ENCODE measurements at places on chromosomes 11 and 22. TPM values are rescaled to one million over a fixed set of nuclear protein-coding genes. Genes with fewer than 3 reads are reported as not detected.

- no peak for DNase-seq
Observed at GRCh38 chr11:132911186-132911585, 621.1 kb downstream of the OPCML start.

DNA sequence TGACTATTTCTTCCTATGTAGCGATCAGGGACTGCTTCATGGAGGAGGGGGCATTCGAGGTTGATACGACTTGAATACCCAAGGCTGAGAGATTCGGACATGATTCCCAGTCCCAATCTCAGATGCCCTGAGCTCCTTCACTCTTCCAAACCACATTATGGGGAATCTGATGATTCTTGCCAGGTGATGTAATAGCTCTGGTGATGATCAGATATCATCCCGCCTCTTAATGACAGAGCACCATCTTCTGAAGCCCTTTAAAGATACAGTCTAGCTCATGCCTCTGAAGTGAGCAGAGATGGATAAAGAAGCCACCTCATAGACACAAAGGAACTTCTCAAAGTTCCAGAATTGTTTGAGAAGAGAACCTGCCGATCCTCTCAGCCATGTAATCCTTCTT lies 8.9 kb upstream of the CLMP start:
- no peak for DNase-seq

- DNase-seq = peak; percentile 17
Observed at GRCh38 chr11:15006139-15006759, 34.1 kb upstream of the CALCA start.

Gene SGSM1
- 4.1 TPM for total RNA-seq

Gene LARGE2
- not detected for total RNA-seq

Gene HORMAD2
- total RNA-seq = not detected

- no peak for DNase-seq
Observed at GRCh38 chr11:72338741-72339140, 94.8 kb upstream of the PHOX2A start.

Gene LRRC55
- 0.13 TPM for total RNA-seq

Gene CARD10
- total RNA-seq = 55.6 TPM

Gene RBM4B
- total RNA-seq = 23.6 TPM

GRCh38 chr22:30277547-30278344 lies 11.1 kb upstream of the OSM start:
- DNase-seq = peak; percentile 67

- no peak for DNase-seq
Observed at GRCh38 chr11:7509966-7510365, 3.8 kb upstream of the PPFIBP2 start.

GRCh38 chr11:56089697-56090096 lies 3.4 kb upstream of the OR8I2 start:
- DNase-seq = no peak

- no peak for DNase-seq
Observed at GRCh38 chr11:6611963-6612212, 128 bp downstream of the TAF10 start.

DNA sequence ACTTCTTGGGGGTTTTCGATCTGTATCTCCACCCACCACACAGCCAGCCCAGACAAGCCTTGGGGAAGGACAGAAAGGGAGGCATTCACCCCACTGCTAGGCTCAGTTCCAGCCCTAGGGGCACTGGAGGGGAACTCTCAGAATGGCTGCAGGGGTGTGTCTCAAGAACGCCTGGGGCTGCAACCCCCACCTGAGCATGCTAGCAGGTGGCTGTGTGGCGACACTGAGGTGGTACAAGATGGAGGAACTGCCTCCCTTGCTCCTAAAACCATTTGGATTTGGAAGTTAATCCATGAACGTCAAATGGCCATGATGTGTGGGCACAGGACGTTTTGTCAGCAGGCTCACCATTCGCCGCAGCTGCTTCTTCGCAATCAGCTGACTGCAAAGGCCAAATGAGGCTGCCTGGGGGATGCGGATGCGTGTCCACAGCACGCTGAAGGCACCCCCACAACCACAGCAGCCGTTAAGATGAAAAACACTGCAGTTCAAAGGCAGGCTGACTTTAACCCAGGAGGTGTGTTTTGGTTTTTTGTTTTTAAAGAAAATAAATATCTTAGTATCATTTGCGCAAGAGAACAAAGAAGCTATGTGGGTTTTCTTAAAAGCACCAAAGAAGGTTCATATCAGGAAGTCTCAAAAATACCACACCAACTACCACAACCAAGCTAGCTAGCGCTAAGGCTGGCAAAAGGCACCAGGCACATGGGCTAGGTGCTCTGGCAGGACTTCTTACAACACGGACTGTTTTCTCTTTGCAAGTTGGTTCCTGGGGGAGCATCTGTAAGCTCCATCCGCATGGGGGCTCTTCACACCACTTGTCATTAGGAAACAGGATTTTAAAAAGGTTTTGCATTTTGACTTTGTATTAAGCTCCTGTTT lies 22.2 kb upstream of the NAP1L4 start:
- DNase-seq = no peak

- DNase-seq = no peak
Observed at GRCh38 chr11:6553634-6554033, 49.8 kb downstream of the RRP8 start.

DNA sequence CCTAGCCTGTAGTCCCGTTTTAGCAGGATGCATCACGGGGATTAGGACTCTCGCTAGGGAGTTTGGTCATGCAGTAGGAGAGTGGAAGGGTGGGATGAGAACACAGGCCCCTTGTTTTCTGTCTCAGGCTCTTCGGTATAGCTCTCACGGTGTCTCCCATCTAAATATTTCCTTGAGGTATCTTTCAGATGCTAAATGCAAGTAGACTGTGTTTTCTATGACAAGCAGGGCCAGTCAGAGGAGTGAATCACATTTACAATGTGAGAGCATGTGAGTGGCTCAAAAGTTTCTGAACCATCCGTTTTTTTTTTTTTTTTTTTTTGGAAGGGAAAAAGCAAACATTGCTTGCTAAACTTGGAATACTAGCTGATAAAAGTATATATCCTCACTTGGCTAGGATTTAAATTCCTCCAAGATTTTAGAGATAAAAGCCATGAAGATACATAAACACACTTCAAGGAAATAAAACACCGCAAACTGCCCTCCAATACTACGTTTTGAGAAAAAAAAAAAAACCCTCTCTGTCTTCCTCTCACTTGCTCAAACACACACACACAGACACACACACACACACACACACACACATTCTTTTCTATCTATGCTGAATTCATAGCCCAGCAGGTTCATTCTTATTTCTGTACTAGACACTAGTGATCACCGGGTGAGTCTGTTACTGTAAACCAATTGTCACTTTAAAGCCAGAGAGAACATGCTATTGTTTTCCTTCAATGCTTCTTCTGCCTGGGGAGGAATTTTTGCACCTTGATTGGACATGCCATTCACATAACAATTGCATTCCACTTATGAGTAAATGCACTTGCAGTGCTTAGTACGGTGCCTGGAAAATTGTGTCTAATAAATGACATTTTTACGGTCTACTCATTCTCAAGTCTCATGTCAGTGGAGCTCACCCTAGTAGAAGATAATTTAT lies 224.6 kb upstream of the CCDC90B start:
- no peak for DNase-seq

GRCh38 chr11:10125522-10126133 lies 168.4 kb downstream of the SBF2 start:
- no peak for DNase-seq

Gene SMC1B
- total RNA-seq = under 0.01 TPM

Gene OR1S1
- total RNA-seq = not detected

Gene CARNS1
- total RNA-seq = 0.13 TPM

- no peak for DNase-seq
Observed at GRCh38 chr11:131253142-131253655, 117.2 kb upstream of the NTM start.

GRCh38 chr11:40130427-40130826 lies 1329.0 kb downstream of the LRRC4C start:
- no peak for DNase-seq

All from dermis microvascular lymphatic vessel endothelial cell (primary cell).